ENCODE measurements at places on chromosomes 2 and 18.

DNA sequence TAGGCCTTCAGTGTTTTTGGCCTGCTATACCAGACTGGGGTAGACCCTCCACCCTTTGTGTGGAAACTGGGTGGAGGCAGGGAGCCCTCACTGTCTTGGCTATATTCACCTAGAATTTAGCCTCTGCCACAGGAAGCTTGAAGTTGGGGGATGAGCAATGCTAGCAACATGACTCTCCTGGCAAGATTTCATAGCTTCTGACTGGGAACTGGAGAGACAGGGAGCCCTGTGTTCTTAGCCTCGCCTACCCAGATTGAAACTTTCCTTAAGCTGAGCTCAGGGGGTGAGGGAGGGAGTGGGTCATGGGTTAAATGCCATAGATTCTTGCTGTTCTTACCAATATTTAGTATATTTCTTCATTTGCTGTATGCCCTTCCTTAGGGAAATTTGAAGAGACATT, 46.8 kb upstream of the FAM98A start:
- DNase-seq, result no peak

DNA sequence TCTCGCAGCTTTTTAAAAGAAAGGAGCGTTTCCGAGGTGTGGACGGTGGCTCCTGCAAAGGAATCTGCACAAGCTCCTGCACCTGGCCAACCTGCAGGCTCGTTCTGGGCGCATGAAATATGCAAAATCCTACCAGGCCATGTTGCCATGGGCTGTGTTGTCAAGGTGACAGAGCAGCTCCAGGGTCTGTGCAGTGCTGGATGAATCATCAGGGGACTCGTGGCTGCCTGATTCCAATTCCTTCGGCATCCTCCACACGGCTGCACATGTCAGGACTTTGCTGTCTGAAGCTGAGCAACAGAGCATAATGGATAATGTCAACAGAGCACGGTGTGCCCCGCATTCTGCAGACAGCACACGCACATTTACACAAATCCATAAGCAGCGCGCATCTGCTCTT, 120.5 kb downstream of the EIPR1 start:
- no peak for DNase-seq

- no peak for DNase-seq
Measured at GRCh38 chr2:176562359-176563078, 293.3 kb downstream of the MTX2 start.

GRCh38 chr2:393711-394696, 106.1 kb upstream of the ALKAL2 start:
- peak; percentile 32 for DNase-seq

- no peak for DNase-seq
Measured at GRCh38 chr2:140506606-140507005, 1624.2 kb downstream of the LRP1B start.

DNA sequence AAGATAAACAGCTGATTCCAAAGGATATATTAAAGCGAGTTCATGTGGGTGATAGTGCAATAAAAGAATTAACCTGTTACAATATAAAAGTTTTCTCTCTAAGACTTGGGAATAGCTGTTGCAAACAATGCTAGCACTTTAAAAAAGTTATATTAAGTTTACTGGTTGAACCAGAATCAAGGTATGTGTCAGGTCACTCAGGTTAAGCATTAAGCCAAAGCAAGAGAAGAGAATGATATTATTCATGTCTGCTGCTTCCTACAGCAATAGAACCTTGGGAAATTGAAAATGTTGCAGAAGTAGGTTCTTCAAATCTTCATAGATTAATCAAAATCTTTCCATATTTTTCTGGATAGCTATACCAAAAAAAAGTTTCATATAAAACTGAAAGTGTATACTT, 138.5 kb downstream of the GCA start:
- no peak for DNase-seq

- no peak for DNase-seq
Measured at GRCh38 chr2:100606726-100607343, 44.0 kb downstream of the PDCL3 start.

DNA sequence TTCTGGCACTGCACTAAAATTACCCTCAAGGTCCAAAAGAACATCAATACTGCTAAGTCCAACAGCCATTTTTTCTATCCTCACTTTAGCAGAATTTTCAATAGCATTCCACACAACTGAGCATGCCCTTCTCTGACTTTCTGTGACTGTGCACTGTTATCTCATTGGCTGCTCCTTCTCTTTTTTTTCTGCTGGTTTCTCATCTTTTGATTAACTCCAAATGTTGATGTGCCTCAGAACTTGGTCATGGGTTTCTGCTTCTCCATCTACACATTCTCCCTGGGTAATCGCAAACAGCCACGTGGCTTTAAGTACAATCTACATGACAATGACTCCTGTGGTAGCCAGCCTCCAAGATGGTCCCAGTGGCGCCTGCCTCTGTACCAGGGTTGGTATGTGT, 75.0 kb upstream of the CD226 start:
- DNase-seq, result no peak

GRCh38 chr2:183404392-183404791, 280.1 kb downstream of the NUP35 start:
- no peak for DNase-seq

GRCh38 chr2:216698293-216698692, 2.9 kb upstream of the IGFBP5 start:
- DNase-seq, result no peak

- no peak for DNase-seq
Measured at GRCh38 chr2:83071352-83071751, 1387.7 kb downstream of the SUCLG1 start.

DNA sequence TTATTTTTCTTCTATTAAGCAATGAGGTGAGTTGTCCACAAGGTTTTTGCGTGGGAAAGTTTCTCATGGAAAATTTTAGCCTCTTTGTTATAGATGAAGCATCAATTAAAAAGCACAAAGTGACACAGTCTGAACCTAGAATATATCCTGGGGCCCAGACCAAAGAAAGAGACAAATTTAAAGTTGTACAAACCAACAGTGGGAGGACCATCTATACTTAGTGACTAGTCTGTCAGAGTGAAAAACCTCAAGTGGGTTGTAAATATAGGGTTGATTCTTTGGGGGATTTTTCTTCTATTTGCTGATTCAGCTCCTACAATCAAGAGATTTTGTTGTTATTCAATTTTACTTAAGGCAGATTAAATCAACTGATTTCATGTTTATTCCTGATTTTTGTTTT, 256.2 kb downstream of the SATB2 start:
- no peak for DNase-seq

DNA sequence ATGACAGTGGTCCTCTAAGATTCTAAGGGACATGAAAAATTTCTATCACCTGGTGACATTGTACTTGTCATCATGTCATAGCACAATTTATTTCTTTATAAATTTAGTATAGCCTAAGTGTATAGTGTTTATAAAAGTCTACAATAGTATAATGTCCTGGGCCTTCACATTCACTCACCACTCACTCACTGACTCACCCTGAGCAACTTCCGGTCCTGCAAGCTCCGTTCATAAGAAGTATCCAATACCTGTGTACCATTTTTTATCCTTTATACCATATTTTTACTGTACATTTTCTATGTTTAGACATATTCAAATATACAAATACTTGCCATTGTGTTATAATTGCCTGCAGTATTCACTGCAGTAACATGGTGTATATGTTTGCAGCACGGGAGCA, 72.8 kb upstream of the DSEL start:
- DNase-seq, result no peak

- no peak for DNase-seq
Measured at GRCh38 chr18:60936101-60936500, 397.1 kb upstream of the CDH20 start.

DNA sequence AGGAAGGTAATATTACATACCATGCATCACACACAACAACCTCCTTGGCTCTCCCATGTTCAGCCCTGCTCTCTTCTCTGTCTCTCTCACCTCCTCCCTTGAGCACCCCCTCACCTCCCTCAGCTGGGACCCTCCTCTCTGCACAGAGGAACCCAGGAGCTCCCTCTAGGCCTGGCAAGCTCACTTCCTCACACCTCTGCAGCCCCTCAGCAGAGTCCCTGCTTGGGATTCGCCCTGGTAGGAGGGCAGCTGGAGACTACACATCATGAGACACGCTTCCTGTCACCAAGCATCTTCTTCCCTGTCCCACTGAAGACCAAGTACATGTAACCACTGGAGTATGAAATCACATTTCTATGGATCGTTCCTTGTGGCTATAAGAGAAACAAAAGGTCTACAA, 51.0 kb downstream of the ADD2 start:
- DNase-seq, result no peak

DNA sequence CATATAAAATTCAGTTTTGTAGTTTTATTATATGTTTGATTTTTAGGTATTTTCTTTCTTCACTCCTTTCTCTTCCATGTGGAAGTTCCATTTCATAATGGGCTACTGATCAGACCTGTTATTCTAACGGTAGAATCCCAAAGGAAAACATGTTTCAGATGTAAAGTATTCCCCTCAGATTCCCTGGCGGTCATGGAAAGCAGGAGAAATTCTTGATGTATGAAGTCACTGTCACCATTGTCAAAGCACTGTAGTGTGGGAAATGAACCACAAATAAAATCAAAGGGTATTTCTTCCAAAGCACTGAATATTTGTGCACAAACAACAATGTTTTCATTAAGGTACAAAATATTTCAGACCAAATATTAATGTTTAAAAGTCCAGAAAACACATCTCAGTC, 237.3 kb upstream of the KLHL14 start:
- no peak for DNase-seq

- DNase-seq, result no peak
Measured at GRCh38 chr2:158443606-158444005, 12.9 kb downstream of the CCDC148 start.

GRCh38 chr2:142741764-142742269, 135.6 kb upstream of the KYNU start:
- no peak for DNase-seq

DNA sequence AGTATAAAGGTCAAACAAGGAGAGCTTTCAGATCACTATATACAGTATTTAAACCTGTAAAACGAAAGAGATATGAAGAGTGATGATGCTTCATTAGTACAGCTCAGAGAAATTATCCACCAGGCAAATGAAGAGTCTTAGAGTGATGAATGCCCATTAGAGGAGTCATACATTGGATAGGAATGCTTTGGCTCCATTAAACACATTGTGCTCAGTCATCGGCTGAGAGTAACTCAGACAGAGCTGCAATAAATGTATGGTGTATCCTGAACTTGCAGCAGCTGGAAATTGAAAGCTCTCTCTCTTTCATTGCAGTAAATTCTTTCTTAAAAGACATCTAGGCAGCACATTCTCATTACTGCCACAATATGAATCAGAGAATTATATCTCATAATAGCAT, 340.8 kb upstream of the SPHKAP start:
- DNase-seq, result no peak

GRCh38 chr2:201959626-201960025, 74.0 kb upstream of the FZD7 start:
- DNase-seq, result no peak

DNA sequence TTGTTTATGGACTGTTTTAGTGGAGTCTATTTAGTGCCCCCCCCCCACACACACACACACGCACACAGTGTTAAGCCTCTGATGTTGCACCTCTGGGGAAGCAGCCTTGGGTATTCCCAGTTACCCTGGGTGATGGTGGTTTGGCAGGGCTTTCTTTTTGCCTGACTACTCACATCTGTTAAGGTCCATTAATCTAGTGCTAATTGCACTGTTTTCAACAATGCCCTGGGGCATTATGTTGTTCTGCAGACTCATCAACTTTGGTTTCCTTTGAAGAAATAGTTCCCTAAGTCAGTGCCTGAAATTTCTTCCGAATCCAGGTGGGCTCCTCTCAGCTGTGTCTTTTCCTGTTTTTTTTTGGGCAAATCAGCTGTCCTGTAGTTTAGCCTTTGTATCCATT, 34.7 kb downstream of the SPOPL start:
- no peak for DNase-seq

DNA sequence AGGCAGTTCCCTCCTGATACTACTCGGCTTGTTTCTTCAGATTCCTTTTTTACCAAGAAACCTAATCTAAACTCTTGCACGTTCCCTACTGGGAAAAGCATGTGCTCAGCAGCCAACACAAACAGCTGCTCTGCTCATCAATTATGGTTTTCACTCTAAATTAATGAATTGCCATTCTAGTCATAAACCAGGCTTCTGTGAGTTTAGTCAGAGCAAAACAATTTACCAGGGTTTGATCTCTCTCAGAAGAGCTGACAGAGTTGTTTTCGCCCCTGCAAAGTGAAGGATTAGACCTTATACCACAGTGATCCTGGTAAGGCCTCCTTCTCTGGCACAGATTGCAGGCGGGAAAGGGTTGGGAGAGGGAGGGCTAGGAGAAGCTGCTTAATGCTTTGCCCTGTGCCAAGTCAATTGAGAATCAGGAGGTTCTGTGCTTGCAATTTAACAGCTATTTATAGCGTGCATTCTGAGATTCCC, 57.2 kb downstream of the REEP1 start:
- DNase-seq, result no peak

GRCh38 chr2:10232096-10232815, 70.4 kb upstream of the HPCAL1 start:
- DNase-seq, result no peak

DNA sequence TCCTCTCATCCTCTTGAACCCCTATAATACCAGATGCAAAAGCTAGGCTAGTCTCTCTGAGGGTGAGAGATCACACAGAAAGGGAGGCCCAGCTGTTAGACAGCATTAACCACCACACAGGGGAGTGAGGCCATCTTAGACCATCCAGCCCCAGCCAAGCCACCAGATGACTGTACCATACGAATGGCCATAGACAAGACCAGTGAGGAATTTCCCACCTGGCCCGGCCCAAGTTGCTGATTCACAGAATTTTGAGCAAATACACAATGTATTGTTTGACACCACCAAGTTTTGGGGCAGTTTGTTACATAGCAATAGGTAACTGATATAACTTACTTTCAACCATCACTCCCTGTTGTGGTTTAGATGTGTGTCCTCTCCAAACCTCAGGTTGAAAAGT, 98.2 kb upstream of the CTNNA2 start:
- no peak for DNase-seq

DNA sequence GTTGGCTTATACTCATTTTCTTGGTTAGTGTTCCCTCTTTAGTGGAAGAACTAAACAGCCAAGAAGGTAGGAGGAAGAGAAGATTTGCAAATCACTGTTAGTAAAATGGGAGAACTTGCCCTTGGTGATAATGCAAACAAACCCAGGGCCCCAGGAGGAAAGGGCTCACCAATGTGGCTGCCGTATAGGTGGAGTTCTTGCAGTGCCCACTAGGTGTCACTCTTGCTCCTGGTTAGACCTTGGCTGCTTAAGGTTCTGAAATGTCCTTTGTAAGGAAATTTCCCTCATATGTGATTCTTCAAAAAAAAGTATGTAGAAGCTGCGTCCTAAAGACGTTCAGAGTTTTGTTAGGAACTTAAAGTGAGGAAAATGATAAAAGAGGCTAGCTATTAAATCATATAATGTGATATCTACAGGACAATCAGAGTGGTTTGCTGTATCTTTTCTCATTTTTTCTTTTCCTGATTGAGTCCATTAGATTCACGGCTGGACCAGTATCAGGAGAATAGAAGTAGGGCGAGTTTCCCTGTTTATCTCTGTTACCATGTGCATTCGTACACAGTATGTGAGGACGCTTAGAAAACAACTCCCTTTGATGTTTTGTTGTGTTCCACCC, 48.6 kb downstream of the RPIA start:
- peak; percentile 71 for DNase-seq

- no peak for DNase-seq
Measured at GRCh38 chr2:144501118-144501517, 18.8 kb downstream of the ZEB2 start.

GRCh38 chr2:10572701-10573100, 117.1 kb downstream of the NOL10 start:
- DNase-seq, result no peak

- no peak for DNase-seq
Measured at GRCh38 chr2:214536625-214537024, 125.8 kb downstream of the VWC2L start.

GRCh38 chr2:72649810-72650209, 176.0 kb downstream of the EXOC6B start:
- DNase-seq, result no peak
